ENCODE measurements at places on chromosomes 11 and 22. TPM values are rescaled to one million over a fixed set of nuclear protein-coding genes. Genes with fewer than 3 reads are reported as not detected.

Gene OR51I2
- not detected for total RNA-seq

Gene ELFN2
- total RNA-seq = 5.1 TPM

Gene OTOG
- not detected for total RNA-seq

DNA sequence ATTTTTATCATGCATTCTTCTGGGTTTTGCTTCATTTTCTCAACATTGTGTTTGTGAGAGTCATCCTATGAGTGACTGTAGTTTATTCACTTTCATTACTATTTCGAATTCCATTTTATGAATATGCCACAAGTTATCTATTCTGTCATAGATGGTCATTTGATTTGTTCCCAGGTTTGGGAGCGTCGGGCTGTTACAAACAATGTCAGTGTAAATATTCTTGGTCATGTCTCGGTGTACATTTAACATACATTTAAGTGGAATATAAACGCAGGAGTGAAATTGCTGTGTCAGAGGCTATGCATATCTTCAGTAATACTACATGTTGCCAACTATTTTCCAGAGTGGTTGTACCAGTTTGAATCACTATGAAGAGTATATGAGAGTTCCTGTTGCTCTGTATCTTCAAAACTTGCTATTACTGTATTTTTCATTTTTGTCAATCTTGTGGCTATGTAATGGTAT, 2.4 kb downstream of the TRIM44 start:
- no peak for DNase-seq

Gene OR51B5
- total RNA-seq = not detected

- DNase-seq = peak; percentile 63
These were observed 699 bp upstream of the SDF2L1 start for GRCh38 chr22:21641417-21641788.

Gene PLEKHB1
- total RNA-seq = not detected

Gene SMTN
- 80.2 TPM for total RNA-seq

- no peak for DNase-seq
These were observed 88.0 kb downstream of the DLG2 start for GRCh38 chr11:85539029-85539689.

Gene C22orf42
- not detected for total RNA-seq

GRCh38 chr11:116948391-116948790, 111.0 kb upstream of the APOA1 start:
- peak; percentile 77 for DNase-seq

DNA sequence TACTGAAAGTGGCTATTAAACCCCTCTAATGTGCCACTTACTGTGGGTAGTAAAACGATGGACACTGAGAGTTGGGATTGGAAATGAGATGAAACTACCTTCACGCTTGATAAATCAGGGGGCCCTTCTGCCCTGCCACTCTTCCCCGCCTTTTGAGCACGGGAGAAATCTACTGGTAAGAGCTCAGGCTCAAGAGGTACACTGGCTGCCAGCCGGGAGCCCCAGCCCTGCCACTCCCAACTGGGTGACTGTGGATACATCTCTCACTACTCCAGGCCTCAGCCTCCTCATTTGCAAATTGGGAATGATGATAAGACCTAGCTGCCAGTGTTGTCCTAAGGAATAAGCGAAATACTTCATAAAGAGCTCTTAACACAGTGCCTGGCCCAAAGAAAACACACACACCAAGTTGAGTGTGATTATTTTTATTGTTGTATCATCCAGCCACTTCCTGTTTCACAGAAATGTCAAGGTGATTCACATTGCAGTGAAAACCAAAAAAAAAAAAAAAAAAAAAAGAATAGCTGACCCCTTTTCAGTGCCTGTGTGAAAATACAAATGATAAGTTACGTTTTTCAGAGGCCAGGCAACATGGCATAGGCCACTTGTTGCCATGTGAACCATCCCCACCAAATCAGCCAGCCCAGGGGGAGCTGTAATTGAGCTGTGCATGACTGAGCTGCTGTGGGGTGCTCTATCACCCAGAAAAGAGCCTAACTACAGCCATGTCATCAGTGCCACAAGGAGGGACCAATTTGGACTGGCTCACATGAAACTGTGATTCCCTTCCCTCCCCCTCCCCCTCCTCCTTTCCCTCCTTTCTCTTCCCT, 4.4 kb upstream of the ZNRD2 start:
- DNase-seq = no peak

Gene RNH1
- 288 TPM for total RNA-seq

DNA sequence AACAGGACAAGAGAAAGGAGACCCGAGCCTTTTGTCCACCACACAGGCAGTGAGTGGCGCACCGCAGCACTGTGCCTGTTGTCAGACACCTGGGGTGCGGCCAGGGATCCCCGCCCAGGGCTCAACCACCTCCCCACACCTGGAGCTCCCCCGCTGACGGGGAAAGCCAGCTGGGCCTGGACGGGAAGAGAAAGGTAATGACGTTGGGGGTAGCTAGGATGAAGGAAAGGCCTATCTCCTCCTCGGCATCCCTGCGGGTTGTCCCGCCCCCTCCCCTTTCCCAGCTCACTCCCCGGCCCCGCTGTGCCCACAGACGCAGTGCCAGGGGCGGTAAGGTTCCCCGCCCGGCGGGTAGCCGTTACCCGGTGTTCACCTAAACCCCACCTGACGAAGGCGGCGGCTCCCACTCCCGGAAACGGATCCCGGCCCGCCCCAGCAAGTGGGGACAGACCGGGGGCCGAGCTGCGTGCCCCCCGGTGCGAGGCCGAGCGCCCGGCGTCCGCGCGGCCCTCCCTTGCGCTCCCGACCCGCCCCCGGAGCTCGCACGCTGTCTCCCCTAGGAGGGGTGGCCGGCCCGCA, 495 bp downstream of the HYOU1 start:
- DNase-seq = peak; percentile 29

Gene KRTAP5-2
- not detected for total RNA-seq

Gene LRP5
- total RNA-seq = 32.8 TPM

GRCh38 chr11:11074686-11075335, 217.0 kb upstream of the ZBED5 start:
- no peak for DNase-seq

- DNase-seq = no peak
These were observed 16.4 kb upstream of the FCHSD2 start for GRCh38 chr11:73158356-73159051.

- DNase-seq = no peak
These were observed 19.0 kb downstream of the EIF1AD start for GRCh38 chr11:65982824-65983588.

DNA sequence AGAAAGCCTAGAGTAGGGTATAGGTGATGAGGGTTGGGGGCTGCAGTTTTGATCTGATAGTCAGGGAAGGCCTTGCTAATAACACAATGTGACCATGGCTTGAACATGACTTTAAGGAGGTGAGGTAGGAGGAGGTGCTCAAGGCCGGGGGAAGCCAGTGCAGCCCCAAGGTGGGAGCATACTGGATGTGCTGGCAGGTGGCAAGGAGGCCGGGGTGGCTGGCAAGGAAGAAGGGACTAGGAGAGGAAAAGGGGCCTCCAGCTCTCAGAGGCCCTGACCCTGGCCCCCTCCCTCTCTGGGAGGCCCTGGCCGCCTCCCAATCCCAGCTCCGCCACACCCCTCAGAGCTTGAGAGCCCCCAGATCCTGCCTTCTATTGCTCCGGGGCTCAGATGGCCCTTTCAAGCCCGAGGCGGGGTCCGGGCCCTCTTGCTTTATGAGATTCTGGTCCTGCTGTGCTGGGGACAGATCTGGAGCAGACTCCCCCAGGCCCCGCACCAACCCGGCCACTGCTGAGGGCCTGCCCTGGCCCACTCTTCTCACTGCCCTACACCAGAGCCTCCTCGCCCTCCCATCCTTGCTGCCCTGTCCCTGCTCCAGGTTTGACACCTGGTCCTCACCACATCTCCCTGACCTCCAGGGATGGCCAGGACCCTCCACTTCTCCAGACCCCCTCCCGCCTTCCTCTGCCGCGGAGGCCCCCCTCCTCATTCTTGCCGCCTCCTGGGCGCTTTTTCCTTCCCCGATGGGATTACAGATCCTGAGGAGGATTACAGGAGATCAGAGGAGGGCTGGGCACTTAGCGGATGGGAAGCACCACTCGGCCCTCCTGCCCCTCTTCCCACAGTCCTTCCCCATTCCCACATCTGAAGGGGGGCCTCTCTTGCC, 1.8 kb downstream of the PITPNM1 start:
- DNase-seq = no peak

Gene ALG12
- 16.6 TPM for total RNA-seq

DNA sequence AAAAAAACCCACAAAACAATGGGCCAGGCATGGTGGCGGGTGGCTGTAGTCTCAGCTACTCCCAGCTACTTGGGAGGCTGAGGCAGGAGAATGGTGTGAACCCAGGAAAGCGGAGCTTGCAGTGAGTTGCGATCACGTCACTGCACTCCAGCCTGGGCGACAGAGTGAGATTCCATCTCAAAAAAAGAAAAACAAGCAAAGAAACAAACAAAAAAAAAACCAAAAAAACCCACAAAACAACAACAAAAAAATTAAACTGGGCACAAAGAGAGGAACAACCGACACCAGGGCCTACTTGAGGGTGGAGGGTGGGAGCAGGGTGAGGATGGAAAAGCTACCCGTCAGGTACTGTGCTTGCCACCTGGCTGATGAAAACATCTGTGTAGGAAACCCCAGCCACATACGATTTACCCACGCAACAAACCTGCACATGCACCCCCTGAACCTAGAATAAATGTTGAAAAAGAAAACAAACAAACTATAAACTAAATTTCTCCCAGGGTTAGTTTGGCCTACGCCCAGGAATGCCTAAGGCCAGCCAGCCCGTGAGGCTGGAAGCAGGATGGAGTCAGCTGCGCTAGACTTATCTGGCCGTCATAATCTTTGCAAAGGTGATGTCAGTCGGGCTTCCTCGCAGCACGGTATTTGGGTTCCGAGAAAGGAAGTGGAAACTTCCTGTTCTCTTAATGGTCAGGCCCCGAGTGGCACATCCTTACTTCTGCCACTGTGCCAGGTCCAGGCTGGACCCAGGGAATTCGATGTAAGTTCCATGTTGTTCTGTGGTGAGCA, 21.9 kb upstream of the CYB5R3 start:
- no peak for DNase-seq

- DNase-seq = no peak
These were observed 658.6 kb upstream of the ANO5 start for GRCh38 chr11:21534288-21534687.

- no peak for DNase-seq
These were observed 33.9 kb downstream of the ANO1 start for GRCh38 chr11:70112017-70112434.

GRCh38 chr11:123437236-123437979, 7.3 kb downstream of the GRAMD1B start:
- DNase-seq = no peak

Gene SPDYC
- not detected for total RNA-seq

GRCh38 chr11:17369094-17369493, 17.5 kb downstream of the NCR3LG1 start:
- no peak for DNase-seq

Gene PGA4
- total RNA-seq = not detected

- no peak for DNase-seq
These were observed 7.1 kb downstream of the MYEOV start for GRCh38 chr11:69301081-69301454.

DNA sequence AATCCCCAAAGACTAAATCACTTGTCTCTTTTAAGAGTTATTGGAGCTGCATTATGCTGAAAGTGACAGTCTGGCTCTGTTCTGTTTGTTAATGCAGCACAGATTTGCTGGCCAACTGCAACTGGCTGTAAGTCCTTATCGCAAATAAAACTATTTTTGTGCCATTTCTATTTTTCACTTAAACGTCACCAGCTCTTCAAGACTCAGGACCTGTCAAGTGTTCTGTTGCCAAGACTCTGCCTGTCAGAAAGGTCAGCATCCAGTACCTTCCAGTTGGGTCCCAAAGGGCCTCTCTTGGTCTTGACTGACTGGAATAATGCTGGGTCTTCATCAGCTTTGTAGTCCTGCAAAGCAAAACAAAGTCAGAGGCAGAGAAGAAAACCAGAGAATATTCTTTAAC, 45.6 kb downstream of the PITPNB start:
- DNase-seq = no peak

DNA sequence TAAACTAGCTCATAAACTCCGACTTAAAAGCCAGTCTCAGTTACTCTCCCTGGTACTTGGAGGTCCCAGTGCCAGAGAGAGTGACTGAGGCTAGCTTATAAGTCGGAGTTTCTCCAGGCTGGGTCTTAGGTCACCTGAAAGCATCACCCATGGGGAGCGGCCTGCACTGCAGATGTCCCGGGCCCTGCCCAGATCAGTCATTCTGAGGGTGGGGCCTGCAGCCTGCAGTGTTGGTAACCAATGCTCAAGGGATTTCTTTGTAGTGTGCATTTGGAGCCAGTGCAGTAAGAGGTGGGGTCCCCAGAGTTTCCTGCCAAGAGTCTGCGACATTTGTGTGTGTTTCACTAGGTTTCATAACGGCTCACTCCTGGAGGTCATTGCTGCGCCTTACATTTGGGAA, 14.8 kb downstream of the TAB1 start:
- no peak for DNase-seq

Gene GRIK4
- total RNA-seq = not detected

GRCh38 chr11:22666688-22667439, 453 bp downstream of the GAS2 start:
- DNase-seq = no peak

- no peak for DNase-seq
These were observed 3.6 kb downstream of the SIPA1 start for GRCh38 chr11:65641297-65642013.

DNA sequence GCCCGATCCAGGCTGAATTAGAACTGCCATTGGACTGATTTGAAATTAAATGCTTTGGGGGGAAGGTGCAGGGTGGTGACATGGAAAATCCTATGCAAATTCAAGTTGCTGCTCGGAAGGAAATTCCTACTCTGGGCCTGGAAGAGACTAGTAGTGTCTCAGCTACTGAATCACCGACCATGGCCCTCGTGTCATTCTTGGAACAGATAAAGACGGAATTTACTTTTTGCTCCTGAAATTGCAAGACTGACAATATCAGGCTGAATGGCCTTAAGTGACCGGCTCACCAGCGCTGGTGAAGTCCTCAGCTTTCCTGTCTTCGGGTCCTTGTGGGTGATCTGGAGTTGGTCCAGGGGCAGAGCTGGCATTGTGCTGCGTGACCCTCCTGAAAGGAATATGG, 6.1 kb downstream of the ASCC2 start:
- no peak for DNase-seq

DNA sequence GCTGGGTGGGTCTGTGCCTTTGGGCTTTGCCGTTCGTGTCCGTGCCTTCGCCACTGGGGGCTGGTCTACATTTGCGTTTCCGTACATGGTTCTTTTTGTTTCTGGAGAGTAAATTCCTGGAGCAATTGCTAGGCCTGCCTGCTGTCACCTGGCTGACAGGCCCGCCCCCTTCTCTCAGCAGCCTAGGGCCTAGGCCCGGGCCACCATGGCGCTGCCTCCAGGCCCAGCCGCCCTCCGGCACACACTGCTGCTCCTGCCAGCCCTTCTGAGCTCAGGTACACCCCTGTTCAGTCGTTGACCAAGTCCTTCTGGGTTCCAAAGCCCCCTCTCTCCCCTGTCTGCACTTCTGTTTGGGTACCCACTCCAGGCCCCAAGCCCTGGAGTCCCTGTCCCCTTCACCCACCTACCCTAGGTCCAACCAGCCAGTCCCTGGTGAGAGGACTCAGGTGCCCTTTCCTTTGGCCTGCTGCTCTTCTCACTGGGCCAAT, 649 bp downstream of the TMEM25 start:
- no peak for DNase-seq

Gene IL10RA
- total RNA-seq = not detected
